Vagina (tissue), 2 donors: ENCODE measurements at places on chromosomes 4 and X.

- DNase-seq = no peak
These were observed 105.5 kb downstream of the MAML3 start for GRCh38 chr4:140048419-140048995.

GRCh38 chrX:40169193-40170101, 71.7 kb upstream of the BCOR start:
- DNase-seq = no peak

DNA sequence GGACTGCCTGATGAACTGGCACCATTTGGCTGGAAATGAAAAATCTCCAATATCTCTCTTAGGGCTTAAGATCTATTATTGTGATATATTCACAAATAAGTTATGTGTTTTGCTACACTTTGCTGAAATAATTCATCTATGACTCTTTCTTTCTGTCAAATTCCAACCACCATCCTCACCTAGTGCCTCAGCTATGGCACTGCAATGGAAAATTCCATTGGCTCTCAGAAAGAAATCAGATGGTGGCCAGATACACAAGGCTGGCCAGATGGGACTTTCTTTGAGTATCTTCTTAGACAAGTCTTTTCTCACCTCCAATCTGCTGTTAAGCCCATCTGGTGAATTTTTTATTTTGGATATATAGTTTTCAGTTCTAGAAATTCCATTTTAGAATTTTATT, 28.0 kb downstream of the NAT8L start:
- no peak for DNase-seq

GRCh38 chr4:176660561-176660960, 132.2 kb downstream of the VEGFC start:
- no peak for DNase-seq

- no peak for DNase-seq
These were observed 489.1 kb upstream of the INTU start for GRCh38 chr4:127143460-127144195.

DNA sequence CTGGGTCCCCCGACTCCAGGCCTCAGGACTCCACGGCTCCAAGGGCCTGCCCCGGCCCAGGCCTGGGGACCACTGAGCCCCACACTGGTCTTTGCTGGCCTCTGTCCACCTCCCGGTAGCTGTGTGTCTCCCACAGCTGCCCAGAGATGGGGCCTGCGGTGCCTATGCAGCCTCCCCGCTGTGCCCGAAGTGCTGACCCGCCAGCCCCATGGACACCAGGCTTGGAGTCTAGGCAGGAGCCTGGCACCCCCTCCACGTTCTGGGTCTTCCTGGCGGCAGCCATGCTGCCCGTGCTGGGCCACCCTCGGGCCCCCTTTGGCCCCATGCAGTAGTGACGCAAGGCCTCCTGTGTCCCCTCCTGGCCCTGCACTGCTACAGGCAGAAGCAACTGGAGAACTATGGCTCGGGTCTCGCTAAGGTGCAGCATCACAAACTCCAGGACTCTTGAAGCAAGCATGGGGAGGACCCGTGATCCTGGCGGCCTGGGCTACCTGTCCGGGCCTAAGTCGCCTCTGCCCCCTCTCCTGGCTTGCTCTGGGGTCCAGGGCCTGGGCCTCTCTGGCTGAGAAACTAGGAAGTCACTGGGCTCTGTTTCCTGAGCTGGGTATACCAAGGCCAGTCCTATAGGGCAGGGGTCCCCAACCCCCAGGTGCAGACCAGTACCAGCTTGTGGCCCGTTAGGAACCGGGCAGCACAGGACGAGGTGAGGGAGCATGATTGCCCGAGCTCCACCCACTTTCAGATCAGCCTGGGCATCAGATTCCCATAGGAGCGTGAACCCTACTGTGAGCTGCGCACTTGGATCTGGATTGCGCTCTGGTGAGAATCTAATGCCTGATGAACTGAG, 917 bp downstream of the MYL5 start:
- no peak for DNase-seq

GRCh38 chr4:33772582-33772981, 2471.7 kb downstream of the ARAP2 start:
- DNase-seq = no peak

GRCh38 chr4:42519803-42520417, 122.6 kb downstream of the SHISA3 start:
- no peak for DNase-seq

- no peak for DNase-seq
These were observed 8.0 kb downstream of the CETN2 start for GRCh38 chrX:152822383-152823086.

GRCh38 chrX:149984411-149984810, 46.1 kb upstream of the EOLA2 start:
- DNase-seq = no peak

- DNase-seq = no peak
These were observed 44.2 kb upstream of the ADAM29 start for GRCh38 chr4:174873931-174874330.

DNA sequence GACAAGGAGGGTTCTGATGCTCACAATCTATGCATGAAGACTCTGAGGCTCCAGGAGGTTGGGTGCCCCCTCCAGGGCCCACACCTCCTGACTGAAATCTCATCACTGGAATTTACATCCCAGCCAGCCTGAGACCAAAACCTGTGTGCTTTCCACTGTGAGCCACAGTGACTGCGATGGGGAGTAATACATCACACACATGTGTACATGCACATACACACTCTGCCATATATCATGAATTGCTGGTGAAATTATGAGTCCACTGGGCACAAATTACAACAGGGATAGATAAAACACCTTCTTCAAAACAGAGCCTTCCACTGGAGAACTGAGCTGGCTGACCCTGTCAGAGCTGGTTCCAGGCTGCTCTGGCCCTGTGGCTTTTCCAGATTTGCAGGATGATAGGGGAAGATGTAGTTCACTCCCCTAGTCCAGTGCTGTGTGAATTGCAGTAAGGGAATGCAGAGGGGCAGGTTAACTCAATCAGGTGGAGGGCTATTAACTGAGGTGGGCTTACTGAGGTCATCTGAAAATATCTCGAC, 35.8 kb upstream of the MSX1 start:
- DNase-seq = no peak

- DNase-seq = no peak
These were observed 109.6 kb downstream of the MAML3 start for GRCh38 chr4:140044337-140044902.

- no peak for DNase-seq
These were observed 129.8 kb downstream of the MXRA5 start for GRCh38 chrX:3216581-3217180.

- DNase-seq = no peak
These were observed 11.3 kb upstream of the KIAA0232 start for GRCh38 chr4:6771229-6771671.

- DNase-seq = no peak
These were observed 3.3 kb downstream of the RELL1 start for GRCh38 chr4:37682701-37683401.

DNA sequence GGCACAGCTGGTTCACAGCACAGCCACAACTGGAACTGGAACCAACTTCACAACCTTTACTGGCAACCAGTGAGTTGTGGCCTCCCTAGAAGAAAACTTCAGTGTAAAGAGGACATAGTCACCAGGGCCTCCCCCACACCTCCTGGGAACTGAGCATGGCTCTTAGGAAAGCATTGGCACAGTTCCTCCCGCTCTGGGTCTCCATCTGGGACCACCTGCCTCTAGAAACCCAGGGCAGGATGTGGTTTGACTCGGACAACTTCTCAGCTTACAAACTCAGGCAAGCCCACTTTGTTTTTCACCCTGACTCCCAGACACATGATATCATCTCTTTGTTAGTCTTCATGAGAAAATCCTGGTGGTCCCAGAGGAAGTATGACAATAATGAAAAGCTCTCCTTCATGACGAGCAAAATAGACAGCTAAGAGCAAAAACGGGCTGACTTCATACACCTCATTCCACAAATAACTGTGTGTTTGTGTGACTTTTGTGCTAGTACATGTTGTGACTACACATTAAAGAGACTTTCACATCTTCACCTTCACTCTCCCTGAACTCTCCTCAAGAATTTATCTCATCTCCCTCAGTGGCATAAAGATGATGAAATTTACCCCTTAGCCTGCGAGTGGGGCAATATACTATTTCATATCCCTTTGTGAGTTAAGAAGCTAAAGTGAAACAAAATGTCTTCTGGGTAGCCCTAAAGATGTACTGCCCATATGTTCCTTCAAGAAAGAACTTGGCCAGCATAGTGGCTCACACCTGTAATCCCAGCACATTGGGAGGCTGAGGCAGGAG, 75.4 kb downstream of the SH3KBP1 start:
- no peak for DNase-seq

GRCh38 chrX:41351923-41352322, 18.0 kb downstream of the DDX3X start:
- DNase-seq = no peak

GRCh38 chr4:153765894-153766293, 6.1 kb upstream of the RNF175 start:
- no peak for DNase-seq

DNA sequence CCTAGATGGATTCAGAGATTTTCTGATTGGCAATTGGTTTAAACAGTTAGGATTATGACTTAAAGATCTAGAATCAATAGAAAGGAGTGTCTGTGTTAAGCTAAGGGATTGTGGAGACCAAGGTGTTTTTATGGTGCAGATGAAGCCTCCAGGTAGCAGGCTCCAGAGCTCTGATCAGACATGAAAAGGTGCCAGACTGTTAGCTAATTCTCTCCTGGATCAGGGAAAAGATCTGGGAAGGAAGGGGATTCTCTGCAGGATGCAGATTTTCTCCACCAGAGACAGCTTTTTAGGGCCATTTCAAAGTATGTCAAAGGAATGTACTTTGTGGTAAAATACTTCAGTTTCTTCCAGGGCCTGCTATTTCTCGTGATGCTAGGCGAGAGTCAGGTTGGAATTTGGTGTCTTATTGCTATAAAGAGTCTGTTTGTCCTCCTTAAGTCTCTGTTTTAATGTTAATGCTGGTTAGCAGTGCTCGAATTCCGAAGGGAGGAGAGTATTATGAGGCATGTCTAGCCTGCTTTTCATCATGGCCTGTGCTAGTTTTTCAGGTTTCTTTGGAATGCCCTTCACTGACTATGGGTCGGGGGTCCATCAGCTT, 12.0 kb upstream of the GPR78 start:
- no peak for DNase-seq

- DNase-seq = no peak
These were observed 152.3 kb upstream of the SMIM31 start for GRCh38 chr4:164601653-164602052.

DNA sequence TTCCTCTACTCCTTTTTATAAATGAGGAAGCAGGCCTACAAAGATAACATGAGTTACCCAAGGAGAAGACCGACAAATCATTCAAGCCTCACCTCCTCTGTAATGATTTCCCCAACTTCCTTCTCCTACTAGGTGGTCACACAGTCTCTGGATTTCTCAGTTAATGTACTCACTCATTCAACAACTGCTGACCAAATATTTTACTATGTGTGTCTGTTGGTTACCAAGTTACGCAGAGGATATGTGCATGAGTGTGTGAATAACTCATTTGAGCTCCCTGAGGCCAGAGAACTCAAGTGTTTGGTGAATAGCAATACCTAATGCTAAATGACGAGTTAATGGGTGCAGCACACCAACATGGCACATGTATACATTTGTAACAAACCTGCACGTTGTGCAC, 10.4 kb downstream of the CASK start:
- DNase-seq = no peak

GRCh38 chr4:153582954-153583702, 101.0 kb upstream of the TLR2 start:
- DNase-seq = no peak

GRCh38 chr4:89803915-89804314, 33.0 kb downstream of the SNCA start:
- no peak for DNase-seq

DNA sequence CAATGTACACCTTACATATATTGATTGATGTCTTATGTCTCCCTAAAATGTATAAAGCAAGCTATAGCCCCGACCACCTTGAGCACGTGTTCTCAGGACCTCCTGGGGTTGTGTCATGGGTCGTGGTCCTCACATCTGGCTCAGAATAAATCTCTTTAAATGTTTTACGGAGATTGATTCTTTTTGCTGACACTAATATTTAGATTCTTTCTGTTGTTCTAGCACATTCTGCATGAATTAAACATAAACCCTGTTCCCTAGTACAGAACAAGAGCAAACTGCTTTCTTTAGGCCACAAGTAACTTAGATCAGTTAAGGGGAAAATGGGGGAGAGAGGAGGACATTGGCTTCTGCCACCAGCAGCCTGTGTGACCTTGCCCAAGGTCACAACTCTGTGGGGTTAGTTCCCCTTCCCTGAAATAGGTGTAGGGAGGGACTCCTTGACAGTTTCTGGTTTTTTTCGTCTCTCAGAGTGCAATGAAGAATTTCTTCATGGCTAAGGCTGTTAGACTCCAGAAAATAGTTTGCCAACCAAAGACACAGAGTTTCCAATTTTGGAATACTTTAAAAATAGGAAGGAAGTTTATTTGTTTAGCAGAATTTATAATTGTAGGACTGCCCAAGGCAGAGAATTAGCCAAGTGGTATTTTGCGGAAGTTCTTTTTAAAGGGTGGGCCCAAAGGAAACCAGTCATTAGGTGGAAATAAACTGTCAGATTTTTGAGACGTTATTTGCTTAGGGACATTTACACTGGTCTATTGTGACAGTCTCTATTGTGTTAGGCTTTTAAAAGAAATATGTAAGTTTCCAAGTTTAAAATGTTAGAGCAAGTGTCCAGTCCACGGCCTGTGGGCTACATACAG, 29.4 kb downstream of the PTTG2 start:
- DNase-seq = no peak

- no peak for DNase-seq
These were observed 25.7 kb downstream of the SGMS2 start for GRCh38 chr4:107850438-107850837.

GRCh38 chrX:108362026-108362425, 76.2 kb downstream of the COL4A6 start:
- DNase-seq = no peak

- no peak for DNase-seq
These were observed 100.7 kb downstream of the SPRY1 start for GRCh38 chr4:123497340-123497739.

DNA sequence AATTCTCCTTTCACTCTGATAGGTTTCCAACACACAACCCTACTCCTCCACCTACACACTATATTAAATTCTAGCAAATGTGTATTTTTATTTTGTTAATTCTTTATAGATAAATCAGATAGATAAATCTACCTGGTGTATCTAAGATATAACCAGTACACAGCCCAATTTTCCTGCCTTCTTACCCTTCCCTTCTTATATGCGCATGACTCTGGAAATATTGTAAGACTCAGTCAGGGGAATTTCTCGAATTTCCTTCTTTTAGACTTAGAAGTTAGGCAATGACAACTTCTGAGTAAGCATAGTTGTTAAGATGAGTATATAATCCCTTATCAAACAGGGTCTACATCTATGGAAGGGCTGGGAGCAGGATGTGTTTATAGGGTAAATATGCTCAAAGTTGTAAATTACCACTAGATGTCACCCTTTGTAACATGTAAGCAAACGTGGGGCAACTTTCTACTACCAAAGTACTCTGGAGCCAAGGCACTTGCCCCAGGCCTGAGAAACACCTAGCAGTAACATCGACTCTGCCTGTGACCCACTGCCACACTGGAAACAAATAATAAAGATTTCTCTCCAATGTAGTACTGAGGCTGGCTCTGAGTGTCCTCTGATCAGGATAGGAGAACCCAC, 444.7 kb downstream of the IQCM start:
- no peak for DNase-seq
